Smooth muscle cell of the coronary artery (primary cell): ENCODE measurements at places on chromosomes 5 and 9. TPM values are rescaled to one million over a fixed set of nuclear protein-coding genes. Genes with fewer than 3 reads are reported as not detected.

Gene SECISBP2
- 17.1 and 18.4 TPM in 2 replicates for total RNA-seq

Gene HTR1A
- not detected in 2 replicates for total RNA-seq

Gene LECT2
- total RNA-seq = not detected in 2 replicates

Gene GLRA1
- not detected in 2 replicates for total RNA-seq
